ENCODE measurements at places on chromosomes 11 and 22.

DNA sequence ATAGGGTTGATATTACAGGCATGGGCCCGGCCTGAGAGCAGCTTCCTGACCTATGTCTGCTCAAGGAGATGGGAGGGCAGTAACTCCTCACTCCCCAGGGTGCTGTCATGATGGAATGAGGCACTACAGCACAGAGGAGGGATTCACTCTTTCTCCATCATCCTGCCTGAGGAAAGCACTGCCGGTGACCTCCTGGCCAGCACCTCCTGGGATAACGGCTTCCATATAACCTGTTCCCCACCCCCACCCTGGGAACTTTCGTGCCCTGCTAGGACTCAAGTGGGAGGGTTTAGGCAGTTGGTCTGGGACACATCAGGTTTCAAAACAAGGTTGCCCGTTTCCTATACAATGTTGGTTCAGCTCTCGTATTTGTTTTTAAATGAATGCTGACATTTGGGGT lies 42.7 kb upstream of the MN1 start:
- no peak overlapping the region for H3K27ac ChIP-seq
- H3K4me3 ChIP-seq = no peak overlapping the region
- H3K27me3 ChIP-seq = no peaks in the 10 kb centered on the region
- peaks cover 72% of the 10 kb centered on the region for H3K36me3 ChIP-seq

- no peak overlapping the region for H3K27ac ChIP-seq
- peaks cover 39% of the 10 kb centered on the region for H3K27me3 ChIP-seq
- peak; percentile 29 for DNase-seq
- no peaks in the 10 kb centered on the region for H3K36me3 ChIP-seq
- H3K4me3 ChIP-seq = peak overlapping the region; percentile 44
Measured at GRCh38 chr22:23566705-23567475, 13.2 kb downstream of the IGLL1 start.

DNA sequence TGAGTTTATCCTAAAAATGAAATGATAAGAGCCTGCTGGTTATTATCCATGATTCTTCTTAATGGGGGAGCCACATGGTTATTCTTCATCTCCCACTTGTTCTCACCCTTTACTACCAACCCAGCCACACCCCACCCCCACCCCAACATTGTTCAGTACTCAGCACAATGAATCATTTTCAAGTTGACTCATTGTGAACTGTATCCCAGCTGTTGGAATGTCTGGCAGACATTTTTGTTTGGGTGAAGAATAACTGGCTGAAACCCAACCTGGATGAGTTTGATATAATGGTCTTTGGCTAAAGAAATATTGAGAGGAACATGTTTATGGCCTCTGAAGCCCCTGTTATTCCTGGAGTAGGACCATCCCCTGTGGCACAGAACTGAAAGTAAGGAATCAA lies 136.2 kb downstream of the ELP4 start:
- no peaks in the 10 kb centered on the region for H3K27me3 ChIP-seq
- H3K27ac ChIP-seq = no peak overlapping the region
- peaks cover 20% of the 10 kb centered on the region for H3K36me3 ChIP-seq
- no peak for DNase-seq

GRCh38 chr11:106958517-106959248 lies 59.6 kb downstream of the GUCY1A2 start:
- no peak for DNase-seq
- no peak overlapping the region for H3K4me3 ChIP-seq
- H3K27me3 ChIP-seq = no peaks in the 10 kb centered on the region
- no peak overlapping the region for H3K27ac ChIP-seq
- no peaks in the 10 kb centered on the region for H3K4me1 ChIP-seq
- no peaks in the 10 kb centered on the region for H3K36me3 ChIP-seq

DNA sequence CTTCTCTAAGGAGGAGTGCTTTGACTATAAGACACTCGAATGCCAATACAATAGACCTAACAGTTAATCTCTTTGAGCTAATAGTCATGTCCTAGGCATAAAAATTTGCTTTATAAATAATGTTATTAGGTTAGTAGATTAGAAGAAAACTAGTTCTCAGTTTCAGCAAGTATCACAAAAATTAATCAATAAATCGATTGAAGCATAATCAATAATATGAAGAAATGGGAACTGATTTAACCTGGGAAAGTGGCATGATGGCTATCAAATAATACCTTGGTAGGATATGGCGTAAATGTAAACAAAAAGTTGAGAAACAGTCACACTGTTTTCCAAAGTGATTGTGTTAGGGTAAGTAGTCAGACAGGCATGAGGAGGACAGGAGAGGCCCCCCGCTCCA lies 676.3 kb downstream of the OPCML start:
- no peak for DNase-seq
- H3K4me3 ChIP-seq = no peak overlapping the region
- peaks cover 2% of the 10 kb centered on the region for H3K27me3 ChIP-seq
- H3K4me1 ChIP-seq = no peaks in the 10 kb centered on the region
- no peak overlapping the region for H3K27ac ChIP-seq

DNA sequence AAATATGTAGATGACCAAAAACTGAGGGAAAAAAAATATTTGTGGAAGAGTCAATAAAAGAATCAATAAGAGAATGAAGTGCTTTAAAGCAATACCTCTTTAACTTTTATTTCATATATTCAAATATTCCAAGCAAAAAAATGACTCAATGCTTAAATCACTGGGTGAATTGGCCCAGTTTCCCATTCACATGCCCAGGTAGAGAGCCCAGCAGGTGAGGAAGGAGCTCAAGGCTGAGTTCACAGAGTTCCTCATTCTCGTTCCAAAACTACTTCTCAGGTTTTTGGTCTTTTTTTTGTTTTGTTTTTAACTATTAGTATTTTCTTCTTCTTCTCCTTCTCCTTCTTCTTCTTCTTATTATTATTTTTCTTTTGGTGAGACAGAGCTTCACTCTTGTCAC lies 30.2 kb downstream of the SLC1A2 start:
- peaks cover 36% of the 10 kb centered on the region for H3K4me1 ChIP-seq
- no peaks in the 10 kb centered on the region for H3K36me3 ChIP-seq
- no peaks in the 10 kb centered on the region for H3K27me3 ChIP-seq
- H3K27ac ChIP-seq = no peak overlapping the region

DNA sequence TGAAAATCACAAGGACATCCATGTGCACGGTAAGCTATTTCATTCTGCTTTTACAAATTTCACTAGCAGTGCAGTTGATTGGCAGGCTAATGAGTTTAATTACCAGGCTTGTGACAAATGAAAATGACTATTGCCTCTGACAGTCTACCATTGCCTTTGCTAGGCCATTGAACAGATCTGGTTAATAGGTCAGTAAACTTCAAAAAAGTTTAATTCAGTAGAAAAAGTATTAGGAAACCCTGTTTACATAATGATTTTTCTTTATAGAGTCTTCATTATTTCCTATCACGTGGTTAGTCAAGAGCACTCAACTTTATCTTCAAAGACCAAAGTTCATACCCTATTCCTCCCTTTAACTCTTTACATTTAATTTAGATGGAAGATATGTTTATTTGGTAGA lies 77.0 kb downstream of the PRMT3 start:
- DNase-seq = no peak
- no peaks in the 10 kb centered on the region for H3K27me3 ChIP-seq
- no peak overlapping the region for H3K27ac ChIP-seq
- peaks cover 2% of the 10 kb centered on the region for H3K4me1 ChIP-seq
- H3K4me3 ChIP-seq = no peak overlapping the region
- H3K36me3 ChIP-seq = peaks cover 87% of the 10 kb centered on the region

- H3K36me3 ChIP-seq = no peaks in the 10 kb centered on the region
- H3K27ac ChIP-seq = no peak overlapping the region
- peaks cover 8% of the 10 kb centered on the region for H3K4me1 ChIP-seq
- no peak overlapping the region for H3K4me3 ChIP-seq
- peaks cover 2% of the 10 kb centered on the region for H3K27me3 ChIP-seq
- DNase-seq = peak; percentile 20
Measured at GRCh38 chr22:23497016-23497885, 82.8 kb downstream of the IGLL1 start.

- H3K27ac ChIP-seq = no peak overlapping the region
- no peak overlapping the region for H3K4me3 ChIP-seq
- peaks cover 62% of the 10 kb centered on the region for H3K4me1 ChIP-seq
- no peak for DNase-seq
Measured at GRCh38 chr11:128198216-128198772, 389.1 kb downstream of the ETS1 start.

- peaks cover 32% of the 10 kb centered on the region for H3K36me3 ChIP-seq
- no peak for DNase-seq
- no peaks in the 10 kb centered on the region for H3K27me3 ChIP-seq
- no peak overlapping the region for H3K4me3 ChIP-seq
Measured at GRCh38 chr11:17314232-17314547, 37.4 kb upstream of the NCR3LG1 start.

GRCh38 chr22:38981005-38981991 lies 849 bp upstream of the APOBEC3B start:
- H3K27ac ChIP-seq = no peak overlapping the region
- peaks cover 5% of the 10 kb centered on the region for H3K36me3 ChIP-seq
- H3K27me3 ChIP-seq = peaks cover 2% of the 10 kb centered on the region
- H3K4me3 ChIP-seq = peak overlapping the region; percentile 35

DNA sequence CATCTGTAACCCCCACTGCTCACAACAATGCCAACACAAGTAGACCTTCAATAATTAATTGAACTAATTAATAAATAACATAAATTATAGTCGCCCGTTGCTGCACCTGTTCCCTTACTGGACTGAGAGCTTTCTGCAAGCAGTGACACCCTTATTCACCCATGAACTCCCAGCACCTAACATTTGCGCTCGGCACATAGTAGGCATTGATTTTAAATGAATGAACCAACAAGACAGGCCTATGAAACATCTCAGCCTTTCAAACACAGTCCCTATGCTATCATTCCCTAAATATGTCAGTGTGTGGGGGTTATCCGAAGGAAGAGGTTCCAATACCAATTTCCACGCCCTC lies 1.1 kb downstream of the THAP12 start:
- no peak for DNase-seq
- H3K36me3 ChIP-seq = peaks cover 18% of the 10 kb centered on the region
- no peaks in the 10 kb centered on the region for H3K27me3 ChIP-seq
- H3K27ac ChIP-seq = peak overlapping the region; percentile 94
- H3K4me1 ChIP-seq = peaks cover 75% of the 10 kb centered on the region
- H3K4me3 ChIP-seq = peak overlapping the region; percentile 88

All from activated T-cell treated with anti-CD3 and anti-CD28 coated beads, Interleukin-2, amount 50 U/mL, for 24 hours (primary cell).